ENCODE measurements at places on chromosomes 7 and 10.

DNA sequence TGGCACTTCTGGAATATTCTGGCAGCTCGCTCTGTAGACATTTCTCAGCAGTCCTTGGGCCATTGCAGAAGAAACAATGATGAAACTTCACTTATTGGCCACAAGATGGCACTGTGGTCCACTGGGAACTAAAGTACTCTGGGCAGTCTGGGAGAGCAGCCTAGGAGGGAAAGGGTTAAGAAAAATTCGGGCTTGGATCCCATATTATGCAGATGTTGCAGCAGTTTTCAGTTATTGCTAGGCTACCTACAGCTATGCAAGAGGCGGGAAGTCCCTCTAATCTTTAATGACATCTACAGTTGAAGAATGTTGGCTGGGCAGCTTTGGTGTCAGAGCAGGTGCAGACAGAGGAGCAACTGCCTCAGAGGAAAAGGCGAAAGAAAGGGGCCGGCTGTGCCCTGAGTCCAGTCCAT is 201.7 kb upstream of the PRSS58 start:
- peak; percentile 67 for DNase-seq

GRCh38 chr10:18268005-18268404 is 127.8 kb downstream of the CACNB2 start:
- DNase-seq, result no peak

DNA sequence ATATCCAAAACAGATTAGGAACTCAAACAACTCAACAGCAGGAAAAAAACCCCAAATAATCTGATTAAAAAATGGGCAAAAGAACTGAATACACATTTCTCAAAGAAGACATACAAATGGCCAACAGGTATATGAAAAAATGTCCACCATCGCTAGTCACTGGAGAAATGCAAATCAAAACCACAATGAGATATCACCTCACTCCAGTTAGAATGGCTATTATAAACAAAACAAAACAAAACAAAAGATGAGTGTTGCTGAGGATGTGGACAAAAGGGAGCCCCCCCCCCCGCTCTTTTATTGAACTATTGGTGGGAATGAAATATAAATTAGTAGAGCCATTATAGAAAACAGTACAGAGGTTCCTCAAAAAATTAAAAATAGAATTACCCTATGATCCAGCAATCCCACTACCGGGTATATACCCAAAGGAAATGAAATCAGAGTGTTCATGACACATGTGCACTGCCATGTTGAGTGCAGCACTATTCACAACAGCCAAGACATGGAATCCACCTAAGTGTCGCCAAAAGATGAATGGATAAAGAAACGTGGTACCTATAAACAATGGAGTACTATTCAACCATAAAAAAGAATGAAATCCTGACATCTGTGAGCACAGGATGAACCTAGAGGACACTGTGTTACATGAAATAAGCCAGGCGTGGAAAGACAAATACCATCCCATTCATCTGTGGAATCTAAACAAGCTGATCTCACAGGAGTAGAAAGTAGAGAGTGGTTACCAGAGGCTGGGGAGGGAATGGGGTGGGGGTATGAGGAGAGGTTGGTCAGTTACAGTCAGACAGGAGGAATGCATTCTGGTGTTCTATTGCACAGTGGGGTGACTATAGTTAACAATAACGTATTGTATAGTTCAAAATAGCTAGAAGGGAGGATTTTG is 78.1 kb upstream of the RHEB start:
- DNase-seq, result peak; percentile 77

DNA sequence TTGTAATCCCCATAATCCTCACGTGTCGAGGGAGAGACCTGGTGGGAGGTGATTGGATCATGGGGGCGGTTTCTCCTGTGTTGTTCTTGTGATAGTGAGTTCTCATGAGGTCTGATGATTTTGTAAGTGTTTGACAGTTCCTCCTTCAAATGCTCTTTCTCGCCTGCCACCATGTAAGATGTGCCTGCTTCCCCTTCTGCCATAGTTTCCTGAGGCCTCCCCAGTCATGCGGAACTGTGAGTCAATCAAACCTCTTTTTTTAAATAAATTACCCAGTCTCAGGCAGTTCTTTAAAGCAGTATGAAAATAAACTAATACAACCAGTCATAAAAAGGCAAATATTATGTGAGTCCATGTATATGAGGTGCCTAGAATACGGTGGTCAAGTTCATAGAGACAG is 87.5 kb downstream of the FRMD4A start:
- DNase-seq, result no peak

DNA sequence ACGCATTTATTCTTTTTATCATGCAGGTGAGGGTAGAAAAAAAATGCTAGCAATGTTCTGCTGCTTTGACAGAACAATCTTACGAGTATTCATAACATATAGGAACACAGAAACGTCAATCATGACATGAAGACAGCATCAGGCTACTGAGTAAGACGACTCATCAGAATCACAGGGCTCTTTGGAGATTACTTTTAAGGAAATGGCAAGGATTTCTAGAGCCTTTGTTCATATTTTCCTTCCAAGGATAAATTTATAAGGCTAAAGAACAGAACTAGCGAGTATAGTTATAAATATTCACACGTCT is 39.8 kb upstream of the DNAJC1 start:
- DNase-seq, result no peak

DNA sequence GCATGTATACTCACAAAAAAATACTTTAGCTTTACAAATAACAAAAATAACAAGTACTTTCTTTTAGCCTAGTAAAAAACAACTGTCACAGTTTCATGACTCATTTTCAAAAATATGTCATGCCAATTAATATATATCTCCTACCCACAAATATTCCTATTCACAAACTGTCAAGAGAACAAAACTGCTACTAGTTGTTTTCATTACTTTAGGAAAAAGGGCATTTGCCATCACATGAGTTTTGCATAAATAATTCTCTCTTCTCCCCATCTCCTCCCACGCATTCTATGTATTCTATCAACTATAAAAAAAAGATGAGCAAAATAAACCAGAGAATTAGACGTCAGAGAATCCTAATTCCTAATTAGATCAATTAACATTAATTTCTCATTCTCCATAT is 87.6 kb downstream of the PIP4K2A start:
- no peak for DNase-seq

DNA sequence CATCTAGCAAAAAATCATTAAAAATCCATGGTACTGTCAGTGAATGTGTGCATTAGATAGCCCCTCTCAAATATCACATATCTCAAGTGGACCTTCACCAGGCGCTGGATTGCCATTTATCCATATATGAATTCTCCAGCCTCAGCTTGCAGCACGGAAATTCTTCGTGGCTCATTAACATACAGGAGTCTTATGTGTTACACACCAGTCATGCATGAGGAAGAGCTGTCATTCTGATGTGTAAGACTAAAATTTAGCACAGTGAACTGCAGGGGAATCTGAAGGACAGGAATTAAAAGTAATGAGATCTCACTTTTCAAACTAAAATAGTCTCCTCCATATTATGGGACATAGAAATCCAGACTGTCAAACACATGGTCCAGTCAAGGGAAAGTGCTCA is 542.4 kb upstream of the DPP6 start:
- no peak for DNase-seq

DNA sequence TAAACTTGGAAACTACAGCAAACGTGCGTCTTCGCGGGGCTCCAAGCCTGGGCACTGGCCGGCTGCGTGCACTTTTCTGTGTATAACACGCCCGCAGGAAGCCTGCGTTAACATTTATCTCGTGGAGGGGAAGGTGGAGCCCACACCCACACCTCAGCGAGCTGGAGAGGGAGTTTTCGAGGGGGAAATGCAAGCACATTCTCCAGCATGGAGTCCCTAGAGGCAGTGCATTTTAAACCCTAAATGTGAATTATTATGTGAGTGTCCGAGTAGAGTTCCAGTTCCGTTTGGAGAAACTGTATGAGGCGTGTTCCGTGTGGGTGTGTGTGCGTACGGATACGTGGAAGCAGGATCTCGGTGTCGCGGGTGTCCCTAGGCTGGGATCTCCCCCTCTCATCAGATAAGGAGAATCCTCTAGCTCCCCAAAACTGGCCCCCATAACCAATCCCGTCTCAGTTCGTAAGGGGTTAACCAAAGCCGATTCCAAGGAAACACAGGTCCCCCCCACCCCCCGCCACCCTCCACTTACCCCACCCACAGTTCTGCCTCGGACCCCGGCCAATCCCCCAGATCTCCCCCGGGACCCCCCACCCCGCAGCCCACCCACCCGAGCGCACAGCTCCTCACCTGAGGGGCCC is 403 bp downstream of the CDK6 start:
- peak; percentile 23 for DNase-seq

DNA sequence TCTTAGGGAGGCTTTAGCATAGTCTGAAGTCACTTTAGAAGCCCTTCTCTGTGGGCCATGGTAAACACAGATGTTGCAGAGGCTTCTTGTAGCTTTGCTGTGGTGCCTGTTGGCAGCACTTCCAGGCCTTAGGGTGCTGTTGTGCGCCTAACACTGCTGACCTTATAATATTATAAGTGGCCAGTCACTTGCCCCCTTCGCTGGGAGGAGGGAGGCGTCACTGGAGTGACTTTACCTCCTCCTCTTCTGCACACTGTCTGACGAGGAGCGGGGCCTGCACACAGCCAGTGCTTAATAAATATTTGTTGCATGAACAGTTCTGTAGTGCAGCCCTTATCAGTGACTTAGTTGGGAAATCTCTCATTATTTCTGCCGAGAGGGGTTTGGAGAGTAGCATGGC is 63.3 kb downstream of the WDR37 start:
- DNase-seq, result no peak

DNA sequence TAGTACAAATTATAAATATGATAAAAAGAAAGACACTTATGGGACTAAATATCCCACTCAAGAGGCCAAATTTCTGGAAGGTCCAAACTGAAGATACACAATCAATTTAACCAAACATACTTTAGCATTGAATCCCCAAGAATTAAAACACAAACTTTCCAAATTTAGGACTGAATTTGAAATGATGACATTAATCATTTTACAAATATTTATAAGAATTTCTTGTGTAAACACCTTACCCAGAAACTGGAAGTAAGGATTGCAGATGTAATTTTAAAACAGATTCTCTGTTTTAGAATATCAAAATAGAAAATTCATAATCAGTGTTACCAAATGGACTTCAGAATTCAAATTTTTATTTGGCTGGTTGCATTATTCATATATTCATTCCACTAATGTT is 588.2 kb upstream of the KCND2 start:
- no peak for DNase-seq

GRCh38 chr7:2637505-2638223 is 5.9 kb downstream of the TTYH3 start:
- no peak for DNase-seq

GRCh38 chr10:52883996-52884871 is 111.7 kb upstream of the MBL2 start:
- DNase-seq, result peak; percentile 48

- DNase-seq, result no peak
These were observed 111.2 kb upstream of the STEAP1B start for GRCh38 chr7:22610951-22611757.

DNA sequence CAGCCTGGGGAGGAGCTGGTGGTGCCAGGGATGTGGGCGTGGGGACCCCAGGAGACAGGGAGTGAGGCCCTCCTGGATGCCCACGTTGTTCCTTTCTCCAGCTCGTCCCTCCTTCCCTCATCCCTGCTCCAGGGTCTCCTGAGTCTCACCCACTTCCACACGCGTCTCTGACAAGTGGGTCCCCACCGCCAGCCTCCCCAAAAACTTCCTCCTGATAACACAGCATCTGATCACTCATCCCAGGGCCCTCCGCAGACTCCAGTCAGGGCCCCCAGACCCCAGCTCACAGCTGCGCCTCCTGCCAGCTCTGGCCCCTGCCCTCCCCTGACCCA is 60.6 kb upstream of the INPP5A start:
- no peak for DNase-seq

DNA sequence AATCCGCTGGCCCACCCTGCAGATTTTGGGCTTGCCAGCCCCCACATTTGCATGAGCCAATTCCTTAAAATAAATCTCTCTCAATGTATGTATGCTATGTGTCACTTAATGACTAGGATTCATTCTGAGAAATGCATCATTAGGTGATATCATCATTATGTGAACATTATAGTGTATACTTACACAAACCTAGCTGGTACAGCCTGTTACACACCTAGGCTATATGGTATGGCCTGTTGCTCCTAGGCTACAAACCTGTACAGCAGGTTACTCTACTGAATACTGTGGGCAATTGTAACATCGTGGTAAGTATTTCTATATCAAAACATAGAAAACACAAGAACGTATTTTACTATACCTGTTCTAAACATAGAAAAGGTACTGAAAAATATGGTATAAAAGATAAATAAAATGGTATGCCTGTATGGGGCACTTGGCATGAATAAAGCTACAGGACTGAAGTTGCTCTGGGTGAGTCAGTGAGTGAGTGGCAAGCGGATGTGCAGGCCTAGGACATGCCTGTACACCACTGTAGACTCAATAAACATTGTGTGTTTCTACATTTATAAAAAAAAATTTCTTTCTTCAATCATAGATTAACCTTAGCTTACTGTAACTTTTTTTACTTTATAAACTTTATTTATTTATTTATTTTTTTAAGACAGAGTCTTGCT is 135.9 kb downstream of the ABCA13 start:
- no peak for DNase-seq

GRCh38 chr7:156989766-156990535 is 20.5 kb downstream of the MNX1 start:
- DNase-seq, result no peak

DNA sequence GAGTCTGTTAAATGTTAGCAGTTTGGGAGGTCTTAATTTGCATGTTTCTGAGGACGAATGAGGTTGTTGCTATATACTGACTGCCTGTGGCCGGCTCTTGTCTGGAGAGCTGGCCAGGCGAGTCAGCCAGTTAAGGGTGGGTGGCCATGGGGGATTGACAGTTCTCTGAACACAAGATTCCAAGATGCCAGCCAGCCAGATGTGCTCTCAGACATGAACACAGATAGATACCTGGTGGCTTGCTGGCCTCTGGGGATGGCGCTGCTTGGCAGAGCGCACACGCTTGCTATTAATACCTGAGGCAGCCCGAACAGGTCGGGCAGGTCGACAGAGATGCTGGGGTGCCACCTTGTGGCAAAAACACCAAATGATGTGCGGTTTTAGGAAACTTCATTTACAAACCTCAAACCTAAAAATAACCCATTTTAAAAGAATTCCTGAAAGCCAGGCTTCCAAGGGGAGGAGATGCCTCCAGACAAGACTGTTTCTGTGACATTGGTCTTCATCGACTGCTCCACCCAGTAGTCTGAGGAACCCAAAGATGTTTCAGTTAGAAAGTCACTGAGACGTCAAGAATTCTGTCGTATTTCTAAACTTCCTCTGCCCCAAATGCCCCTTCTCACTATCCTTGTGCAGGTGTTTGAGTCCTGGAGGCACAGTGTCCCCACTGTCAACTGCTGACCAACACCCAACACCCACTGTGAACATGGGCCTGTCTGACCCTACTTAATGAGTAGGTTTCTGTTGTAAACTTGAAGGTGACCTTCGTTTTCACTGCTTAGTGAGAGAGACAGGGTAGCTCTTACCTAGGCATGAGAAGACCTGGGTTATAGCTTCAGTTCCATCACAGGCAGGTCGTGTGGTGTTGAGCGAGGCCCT is 123.4 kb downstream of the NT5C2 start:
- DNase-seq, result no peak

- no peak for DNase-seq
These were observed 24.2 kb upstream of the DDC start for GRCh38 chr7:50589364-50589763.
